ENCODE measurements at places on chromosomes 5 and 9.

GRCh38 chr5:168314735-168315411 is 23.4 kb downstream of the WWC1 start:
- DNase-seq: no peak

DNA sequence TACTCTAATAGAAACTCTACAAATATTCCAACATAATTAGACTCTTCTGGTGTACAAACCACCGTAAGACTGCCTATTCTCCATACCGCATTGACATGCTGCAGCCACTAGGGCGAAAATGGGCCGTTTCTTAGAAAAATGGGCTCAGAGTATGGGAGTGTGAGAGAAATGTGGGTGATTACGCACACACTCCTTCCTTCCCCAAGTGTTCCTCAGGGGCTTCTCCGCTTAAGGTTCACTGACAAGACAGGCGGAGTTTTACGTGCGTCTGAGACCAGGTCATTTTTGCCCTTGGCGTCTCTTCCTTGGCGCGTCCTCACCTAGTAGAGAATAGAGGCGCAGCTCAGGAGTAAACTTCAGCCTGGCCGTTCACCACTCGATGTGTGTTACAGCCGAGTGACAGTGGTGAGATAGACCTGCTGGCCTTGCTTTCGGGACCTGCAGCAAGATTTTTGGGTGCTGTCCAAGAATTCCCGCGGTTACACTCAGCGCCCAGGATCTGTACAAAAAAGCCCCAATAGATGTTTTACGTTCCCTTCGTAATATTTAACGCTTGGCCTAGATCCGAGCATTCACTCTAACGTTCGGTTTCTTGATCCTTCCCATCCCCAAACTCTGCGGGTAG is 1.8 kb upstream of the NTRK2 start:
- peak; percentile 62 for DNase-seq

GRCh38 chr5:176908675-176909368 is 9.7 kb upstream of the HK3 start:
- DNase-seq: no peak

DNA sequence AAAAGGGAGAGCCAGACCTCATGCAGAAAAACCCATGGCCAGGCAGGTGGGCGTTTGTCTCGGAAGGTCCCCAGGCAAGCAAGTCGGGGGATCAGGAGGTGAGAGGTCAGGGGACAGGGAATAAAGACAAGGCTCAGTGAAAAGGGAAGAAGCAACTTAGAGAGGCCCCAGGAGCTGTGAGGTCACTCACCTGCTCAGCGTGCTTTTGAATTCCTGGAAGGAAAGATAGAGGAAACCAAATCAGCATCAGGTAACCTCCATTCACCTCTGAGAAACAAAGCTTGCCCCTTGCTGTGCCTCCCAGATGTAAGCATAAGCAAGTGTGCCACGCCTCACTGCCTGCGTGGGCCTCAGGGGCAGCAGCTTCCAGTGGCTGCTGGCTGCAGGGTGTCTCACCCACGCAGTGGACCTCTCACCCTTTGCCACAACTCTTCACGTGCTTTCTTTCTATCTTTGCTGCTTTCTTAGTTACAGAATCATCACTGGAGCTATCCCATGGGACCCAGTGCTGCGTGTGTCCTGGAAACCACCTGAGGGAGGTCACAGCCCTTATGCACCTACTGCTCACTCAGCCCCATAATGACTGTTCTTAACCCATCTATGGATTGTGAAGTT is 6.0 kb downstream of the TRIM7 start:
- no peak for DNase-seq

DNA sequence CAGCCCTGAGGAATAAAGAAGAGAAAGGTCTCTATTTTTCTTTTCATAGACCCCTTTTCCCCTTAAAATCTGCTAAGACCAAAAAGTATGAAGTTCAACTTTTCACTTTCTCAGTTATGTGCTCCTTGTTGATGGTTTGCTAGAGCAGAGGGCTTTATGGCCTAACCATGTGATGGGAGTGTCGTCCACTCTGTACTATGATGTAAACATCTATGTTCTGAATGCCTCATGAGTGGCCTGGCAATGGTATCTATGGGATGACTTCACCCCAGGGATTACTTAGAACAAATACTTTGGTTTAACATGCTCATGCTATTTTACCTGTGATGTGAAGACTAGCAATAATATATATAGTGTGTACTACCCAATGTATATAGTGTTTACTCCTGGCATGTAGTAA is 43.7 kb upstream of the MIER3 start:
- DNase-seq: no peak
